ENCODE measurements at places on chromosomes 1 and 21.

- peak; percentile 44 for DNase-seq
Measured at GRCh38 chr21:42258150-42258884, 39.4 kb downstream of the ABCG1 start.

DNA sequence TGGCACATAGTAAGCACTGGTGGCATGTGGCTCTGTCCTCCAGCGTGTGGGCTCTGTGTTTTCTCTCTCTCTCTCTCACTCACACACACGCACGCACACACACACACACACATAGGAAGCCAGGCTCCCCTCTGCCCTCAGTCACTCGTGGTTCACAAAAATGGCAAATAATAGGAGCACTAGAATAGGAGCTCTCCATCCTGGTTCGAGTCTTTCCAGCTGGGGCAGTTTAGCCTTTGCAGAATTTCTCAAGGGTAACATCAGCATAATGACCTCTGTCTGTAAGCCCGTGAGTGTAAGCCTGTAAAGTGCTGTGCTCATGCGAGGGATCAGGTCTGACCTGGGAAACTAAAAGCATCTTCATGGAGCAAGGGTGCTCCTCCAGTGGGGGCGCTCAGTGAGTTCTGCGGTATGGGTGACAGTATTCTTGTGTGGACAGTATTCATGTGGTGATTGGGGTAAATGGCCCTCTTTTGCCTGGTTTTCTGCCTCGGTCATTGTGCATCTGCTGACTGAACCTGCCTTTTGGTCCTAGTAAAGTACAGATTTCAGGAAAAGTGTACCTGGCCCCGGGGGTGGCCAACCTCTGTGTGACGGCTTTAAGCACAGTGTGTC lies 842 bp upstream of the ZC3H12A start:
- no peak for DNase-seq

- DNase-seq = no peak
Measured at GRCh38 chr1:177246710-177247580, 76.2 kb downstream of the BRINP2 start.

- DNase-seq = no peak
Measured at GRCh38 chr1:18807334-18808063, 52.0 kb downstream of the TAS1R2 start.

DNA sequence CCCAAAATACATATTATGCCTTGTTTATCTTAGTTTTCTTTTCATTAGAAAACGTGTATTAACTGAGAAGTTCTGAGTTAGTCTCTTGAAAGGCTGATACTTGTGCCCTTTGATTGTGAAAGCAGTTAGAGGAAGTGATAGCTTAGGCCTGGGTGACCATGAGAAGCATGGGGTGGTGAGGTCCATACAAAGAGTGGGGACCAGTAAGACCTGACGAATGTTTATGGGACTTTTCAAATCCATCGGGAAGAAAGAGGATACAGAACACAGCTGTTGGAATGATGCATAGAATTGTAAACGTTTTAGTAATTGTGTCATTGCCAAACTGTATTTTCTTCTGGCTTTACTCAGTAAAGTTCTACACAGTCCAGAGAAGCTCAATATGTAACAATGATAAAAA lies 259.8 kb downstream of the LMO4 start:
- no peak for DNase-seq

DNA sequence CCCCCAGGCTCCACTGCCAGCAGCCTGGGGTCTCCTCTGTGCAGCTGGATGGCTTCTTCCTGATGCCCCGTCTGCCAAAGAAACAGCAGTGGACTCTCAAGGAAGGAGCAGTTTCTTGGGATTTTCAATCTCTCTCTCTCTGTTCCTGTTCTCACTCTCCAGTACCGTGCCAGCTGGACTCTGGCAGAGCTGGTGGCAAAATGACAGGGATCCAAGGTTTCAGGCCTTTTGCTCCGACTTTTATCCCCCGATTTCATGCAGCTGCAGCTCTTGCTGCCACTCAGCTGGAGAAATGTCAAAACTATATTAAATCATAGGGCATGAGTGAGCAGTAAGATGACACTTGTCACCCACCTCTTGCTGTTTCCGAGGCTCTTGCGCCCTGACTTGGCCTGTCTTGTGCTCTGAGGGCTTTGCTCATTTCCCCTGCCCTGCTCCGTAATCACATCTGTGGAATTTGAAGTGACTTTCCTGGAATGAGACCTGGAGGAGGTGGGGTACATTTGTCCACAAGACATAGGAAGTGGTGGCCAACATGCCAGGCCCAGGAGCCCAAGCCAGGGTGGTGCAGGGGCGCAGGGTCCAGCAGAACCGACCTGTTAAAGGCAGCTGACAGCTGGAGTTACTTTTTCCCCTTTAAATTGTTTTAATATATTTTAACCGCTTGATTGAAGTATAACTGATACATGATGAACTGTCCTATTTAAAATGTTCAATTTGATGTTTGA lies 576.2 kb downstream of the PTPRU start:
- no peak for DNase-seq

GRCh38 chr1:225617956-225618355 lies 35.0 kb downstream of the ENAH start:
- DNase-seq = no peak
